Upper lobe of right lung (tissue), 1 donor: ENCODE measurements at places on chromosomes 16 and 17. TPM values are rescaled to one million over a fixed set of nuclear protein-coding genes. Genes with fewer than 3 reads are reported as not detected.
A peak's percentile ranks its signal among the peaks of the same experiment; 100 is the strongest.

DNA sequence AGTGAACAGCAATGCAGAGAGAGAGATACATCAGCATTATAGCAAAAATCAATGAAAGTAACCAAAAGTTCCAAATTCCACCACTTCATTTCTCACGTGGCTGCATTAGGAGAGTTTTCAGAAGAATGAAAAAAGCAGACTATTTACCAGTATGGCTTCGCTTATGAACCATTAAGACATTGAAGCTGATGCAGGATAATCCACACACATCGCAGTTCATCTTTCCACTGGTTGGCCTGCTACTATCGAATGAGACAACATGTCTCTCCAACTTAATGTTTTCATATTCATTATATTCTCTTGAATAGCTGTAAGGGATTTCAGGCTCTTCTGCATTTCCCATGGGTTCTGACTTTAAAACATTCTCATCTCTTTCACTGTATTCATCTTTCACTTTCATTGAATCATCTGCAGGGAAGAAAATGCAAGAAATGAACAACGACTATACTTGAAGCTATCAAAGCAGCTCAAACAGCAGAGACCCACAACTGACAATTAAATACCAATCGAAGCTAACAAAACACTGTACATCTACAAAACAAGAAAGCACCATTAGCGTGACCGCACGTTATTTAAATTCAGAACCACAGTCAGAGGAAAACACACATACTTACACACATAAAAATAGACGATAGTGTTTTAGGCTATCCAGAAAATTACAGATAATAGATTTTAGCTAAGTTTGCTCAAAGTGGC is 54.9 kb downstream of the GRB7 start:
- no peaks in the 10 kb centered on the region for H3K4me1 ChIP-seq
- no peak overlapping the region for H3K27ac ChIP-seq
- H3K27me3 ChIP-seq, result peaks cover 4% of the 10 kb centered on the region
- no peak overlapping the region for H3K4me3 ChIP-seq
- DNase-seq, result no peak

GRCh38 chr17:74682028-74682427 is 30.7 kb downstream of the CD300LF start:
- no peak overlapping the region for H3K27ac ChIP-seq
- H3K4me1 ChIP-seq, result peaks cover 18% of the 10 kb centered on the region
- no peak overlapping the region for H3K4me3 ChIP-seq
- DNase-seq, result no peak
- H3K36me3 ChIP-seq, result no peaks in the 10 kb centered on the region

DNA sequence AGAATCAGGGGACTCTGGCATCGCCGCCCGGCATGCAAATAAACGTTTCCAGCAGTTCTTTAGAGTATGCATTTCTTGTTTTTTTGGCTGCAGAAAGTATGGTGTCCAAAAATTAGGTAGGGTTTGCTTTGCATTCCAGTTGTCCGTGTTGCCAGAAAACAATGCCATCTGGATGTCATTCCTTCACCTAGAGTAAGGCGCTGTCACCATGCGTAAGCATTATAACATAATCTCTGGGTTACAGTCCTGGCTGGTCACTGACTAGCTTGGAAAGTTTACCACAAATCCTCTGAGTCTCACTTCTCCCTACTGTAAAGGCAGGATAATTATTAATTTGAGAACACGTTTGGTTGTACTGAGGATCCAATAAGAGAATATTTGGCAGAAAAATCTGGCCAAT is 457.7 kb downstream of the XYLT1 start:
- no peak overlapping the region for H3K27ac ChIP-seq
- no peak for DNase-seq
- H3K36me3 ChIP-seq, result no peaks in the 10 kb centered on the region

DNA sequence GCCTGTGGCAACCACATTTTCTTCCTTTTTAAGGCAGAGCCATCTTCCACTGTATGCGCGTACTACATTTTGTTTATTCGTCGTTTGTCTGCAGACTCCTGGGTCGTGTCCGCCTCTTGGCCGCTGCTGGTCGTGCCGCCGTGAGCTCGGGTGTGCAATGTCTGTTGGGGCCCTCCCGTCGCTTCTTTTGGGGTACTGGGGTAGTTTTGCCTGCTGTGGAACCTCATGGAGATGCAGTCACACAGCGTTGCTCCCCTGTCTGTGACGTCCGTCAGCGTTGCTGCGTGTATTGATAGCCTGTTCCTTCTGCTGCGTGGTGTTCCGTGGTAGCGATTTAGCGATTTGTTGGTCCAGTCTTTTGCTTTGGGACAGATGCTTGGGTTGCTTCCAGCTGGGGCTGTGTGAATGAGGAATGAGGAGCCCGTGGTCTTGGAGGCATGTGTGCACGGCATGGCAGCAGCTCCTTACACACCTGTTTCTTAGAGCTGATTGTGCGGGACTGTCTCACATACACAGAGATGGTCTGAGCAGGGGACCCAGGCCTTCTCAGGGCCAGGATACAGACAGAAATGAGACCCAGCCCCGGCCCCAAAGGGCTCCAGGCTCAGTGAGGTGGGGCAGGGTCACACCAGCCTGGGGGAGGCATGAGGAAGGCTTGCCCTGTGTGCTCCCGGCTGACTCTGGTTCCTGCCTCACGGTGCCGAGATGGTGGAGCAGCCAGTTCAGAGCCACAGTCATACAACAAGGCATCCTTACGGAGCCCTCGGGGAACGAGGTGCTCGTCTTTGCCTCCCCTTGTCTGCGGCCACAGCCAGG is 78.4 kb upstream of the GSE1 start:
- peaks cover 20% of the 10 kb centered on the region for H3K4me1 ChIP-seq
- H3K36me3 ChIP-seq, result no peaks in the 10 kb centered on the region
- no peak overlapping the region for H3K4me3 ChIP-seq
- DNase-seq, result no peak
- peak overlapping the region; percentile 17 for H3K27ac ChIP-seq
- H3K27me3 ChIP-seq, result no peaks in the 10 kb centered on the region

GRCh38 chr17:16926061-16926511 is 45.8 kb downstream of the TNFRSF13B start:
- no peak overlapping the region for H3K27ac ChIP-seq
- no peaks in the 10 kb centered on the region for H3K36me3 ChIP-seq
- no peak overlapping the region for H3K4me3 ChIP-seq
- H3K4me1 ChIP-seq, result no peaks in the 10 kb centered on the region
- H3K27me3 ChIP-seq, result no peaks in the 10 kb centered on the region

SMTNL2 gene
- total RNA-seq, result 2.7 TPM

RAMP2 gene
- 114 TPM for total RNA-seq

DNA sequence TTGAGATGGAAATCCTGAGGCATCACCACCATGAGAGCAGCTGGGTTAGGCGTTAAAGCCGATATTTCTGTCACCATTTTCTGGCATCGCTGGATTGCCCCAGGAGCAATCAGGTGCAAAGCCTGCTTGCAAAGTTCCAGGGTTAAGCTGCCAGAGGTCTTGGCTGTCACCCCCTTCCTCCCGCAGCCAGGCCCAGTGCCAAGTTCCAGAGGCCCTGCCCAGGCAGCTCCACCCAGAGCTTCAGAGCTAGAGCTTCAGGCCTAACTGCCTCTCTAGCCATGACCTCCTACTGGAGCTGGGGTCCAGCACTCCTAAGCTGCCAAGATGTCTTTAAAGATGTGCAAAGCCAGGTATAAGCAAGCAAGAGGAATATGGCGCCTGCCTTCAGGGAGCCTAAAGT is 8.8 kb upstream of the TMEM238L start:
- no peaks in the 10 kb centered on the region for H3K4me1 ChIP-seq
- DNase-seq, result no peak
- no peaks in the 10 kb centered on the region for H3K27me3 ChIP-seq
- H3K27ac ChIP-seq, result no peak overlapping the region

- no peak overlapping the region for H3K27ac ChIP-seq
- H3K36me3 ChIP-seq, result no peaks in the 10 kb centered on the region
- no peak overlapping the region for H3K4me3 ChIP-seq
- DNase-seq, result peak; percentile 38
These were observed 249.9 kb downstream of the GSG1L start for GRCh38 chr16:27813591-27813990.

TAT gene
- total RNA-seq, result not detected

GRCh38 chr17:3447625-3448024 is 14.0 kb upstream of the OR1E2 start:
- H3K4me1 ChIP-seq, result no peaks in the 10 kb centered on the region
- H3K36me3 ChIP-seq, result no peaks in the 10 kb centered on the region

- no peak for DNase-seq
These were observed 65.1 kb upstream of the ALOX12 start for GRCh38 chr17:6930749-6931148.

- H3K4me3 ChIP-seq, result no peak overlapping the region
- no peaks in the 10 kb centered on the region for H3K27me3 ChIP-seq
- H3K4me1 ChIP-seq, result peaks cover 90% of the 10 kb centered on the region
- H3K27ac ChIP-seq, result peak overlapping the region; percentile 19
- DNase-seq, result no peak
These were observed 8.0 kb downstream of the TNRC6A start for GRCh38 chr16:24737391-24737871.

- H3K27ac ChIP-seq, result no peak overlapping the region
- no peak for DNase-seq
- H3K4me3 ChIP-seq, result no peak overlapping the region
- no peaks in the 10 kb centered on the region for H3K36me3 ChIP-seq
- no peaks in the 10 kb centered on the region for H3K27me3 ChIP-seq
These were observed 11.1 kb downstream of the SMIM36 start for GRCh38 chr17:55500103-55500502.

CRYBA1 gene
- not detected for total RNA-seq

- no peaks in the 10 kb centered on the region for H3K36me3 ChIP-seq
- peaks cover 16% of the 10 kb centered on the region for H3K4me1 ChIP-seq
- peak overlapping the region; percentile 33 for H3K4me3 ChIP-seq
- peak overlapping the region; percentile 78 for H3K27ac ChIP-seq
- DNase-seq, result peak; percentile 73
These were observed 131.5 kb upstream of the RCVRN start for GRCh38 chr17:10036511-10037061.

DNA sequence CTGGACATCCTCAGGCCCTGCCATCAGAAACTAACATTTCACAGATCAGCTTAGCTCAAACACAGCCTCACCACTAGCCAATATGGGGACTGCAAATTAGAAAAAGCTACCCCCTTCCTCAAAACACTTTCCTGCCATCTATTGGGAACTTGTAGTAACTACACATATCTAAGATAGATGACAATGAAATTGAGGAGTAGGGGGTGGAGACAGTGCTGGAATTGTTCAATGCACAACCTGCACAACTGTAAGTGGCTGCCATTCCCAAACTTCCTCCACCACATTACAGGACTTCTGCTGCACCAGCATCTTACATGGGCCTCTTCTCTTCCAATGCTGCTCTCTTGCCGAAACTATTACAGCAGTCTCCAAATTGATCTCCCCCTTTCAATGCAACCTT is 21.9 kb downstream of the AIPL1 start:
- no peak overlapping the region for H3K27ac ChIP-seq
- no peaks in the 10 kb centered on the region for H3K27me3 ChIP-seq
- no peak for DNase-seq
- H3K4me3 ChIP-seq, result no peak overlapping the region
- no peaks in the 10 kb centered on the region for H3K36me3 ChIP-seq

DNA sequence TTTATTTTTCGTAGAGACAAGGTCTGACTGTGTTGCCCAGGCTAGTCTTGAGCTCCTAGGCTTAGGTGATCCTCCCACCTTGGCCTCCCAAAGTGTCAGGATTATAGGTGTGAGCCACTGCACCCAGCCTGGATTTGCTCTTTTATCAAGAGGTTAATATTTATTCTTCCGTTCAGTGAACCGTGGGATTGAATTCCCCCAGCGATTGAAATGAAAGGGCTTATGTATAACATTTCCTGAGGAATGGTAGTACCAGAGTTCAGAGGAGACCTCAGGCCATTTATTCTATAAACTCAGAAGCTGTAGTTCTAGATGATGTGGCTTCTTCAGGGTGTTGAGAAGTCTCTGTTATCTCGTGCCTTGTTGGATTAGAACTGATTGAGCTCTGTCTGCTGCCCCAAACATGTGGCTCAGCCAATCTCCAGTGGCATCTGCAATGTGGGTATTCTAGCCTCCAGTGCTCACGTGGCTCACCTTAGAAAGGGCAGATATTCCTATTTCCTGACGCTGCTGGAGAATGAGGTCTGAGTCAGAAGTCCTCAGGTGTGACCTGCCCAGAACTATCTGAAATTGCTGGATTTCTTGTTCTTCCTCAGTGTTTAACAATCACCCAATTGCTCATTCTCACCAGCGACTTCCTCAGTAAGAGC is 22.5 kb downstream of the HMOX2 start:
- no peak for DNase-seq
- no peak overlapping the region for H3K4me3 ChIP-seq
- no peak overlapping the region for H3K27ac ChIP-seq
- H3K36me3 ChIP-seq, result peaks cover 17% of the 10 kb centered on the region
- H3K4me1 ChIP-seq, result peaks cover 33% of the 10 kb centered on the region

DNA sequence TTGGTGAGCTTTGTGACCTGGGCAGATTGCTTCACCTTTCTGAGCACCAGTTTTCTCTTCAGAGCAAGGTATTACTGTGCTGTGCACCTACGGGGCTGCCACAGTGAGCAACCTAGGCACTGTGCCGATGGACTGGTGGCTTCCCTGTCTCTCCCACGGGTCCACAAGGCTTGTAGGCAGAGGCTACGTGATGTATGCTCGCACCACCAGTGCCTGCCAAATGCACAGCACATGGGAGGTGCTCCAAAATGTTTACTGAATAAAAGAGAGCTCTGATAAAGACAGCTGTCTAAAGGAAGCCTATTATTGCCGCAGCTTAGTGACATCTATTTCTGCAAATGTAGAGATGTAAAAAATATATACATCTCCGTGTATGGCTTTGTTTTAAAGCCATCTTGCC is 139.2 kb downstream of the CDK5R1 start:
- no peak for DNase-seq
- H3K4me1 ChIP-seq, result no peaks in the 10 kb centered on the region
- H3K4me3 ChIP-seq, result no peak overlapping the region
- H3K27ac ChIP-seq, result no peak overlapping the region
- no peaks in the 10 kb centered on the region for H3K36me3 ChIP-seq

DNA sequence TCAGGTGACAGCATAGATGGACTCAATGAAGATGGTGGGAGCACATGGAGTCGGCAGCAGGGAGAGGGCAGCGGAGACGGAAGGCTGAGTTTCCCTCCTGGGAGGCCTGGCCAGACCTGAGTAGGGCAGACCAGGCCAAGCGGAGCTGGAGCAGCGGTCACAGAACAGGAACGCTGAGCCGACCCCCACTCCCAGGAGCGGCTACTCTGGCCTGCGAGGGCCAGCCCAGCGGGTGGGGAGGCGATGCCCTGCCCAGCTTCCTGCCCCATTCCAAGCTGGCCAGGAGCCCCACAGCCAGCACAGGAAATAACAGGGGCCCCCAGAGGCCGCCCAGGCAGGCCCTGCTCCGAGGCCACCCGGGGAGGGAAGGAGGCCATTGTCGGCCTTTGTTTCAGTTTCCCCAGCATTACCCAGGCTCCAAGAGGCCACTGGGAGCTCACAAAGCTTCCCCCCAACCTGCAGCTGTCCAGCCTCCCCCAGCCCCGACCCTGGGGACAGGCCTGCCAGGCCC is 79.8 kb downstream of the ZNF423 start:
- DNase-seq, result no peak
- no peak overlapping the region for H3K4me3 ChIP-seq
- peak overlapping the region; percentile 30 for H3K27ac ChIP-seq
- H3K36me3 ChIP-seq, result no peaks in the 10 kb centered on the region
- no peaks in the 10 kb centered on the region for H3K27me3 ChIP-seq
- H3K4me1 ChIP-seq, result peaks cover 7% of the 10 kb centered on the region
